Hematopoietic multipotent progenitor cell treated with erythropoietin and hydrocortisone succinate and interleukin-3 and kit ligand, for 8 days (in vitro differentiated cells): ENCODE measurements at places on chromosomes 3 and 15.

DNA sequence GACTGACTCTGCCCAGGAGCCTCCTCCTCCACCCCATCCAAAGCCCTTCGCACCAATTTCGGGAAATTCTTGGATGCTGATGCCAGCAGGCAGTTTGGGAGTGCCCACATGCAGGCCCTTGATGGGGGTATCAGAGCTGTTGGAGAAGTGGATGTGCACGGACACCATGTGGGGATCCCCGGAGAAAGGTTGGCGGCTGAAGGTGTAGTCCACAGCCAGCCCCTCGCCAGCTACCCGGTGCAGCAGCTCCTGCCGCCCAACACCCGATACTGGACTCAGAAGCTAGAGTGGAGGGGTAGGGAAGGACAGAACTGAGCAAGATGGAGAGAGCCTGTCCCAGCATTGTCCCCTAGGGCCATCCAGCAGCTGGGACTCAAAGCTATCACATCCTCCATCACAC, 15.5 kb upstream of the CPEB1 start:
- DNase-seq: no peak

DNA sequence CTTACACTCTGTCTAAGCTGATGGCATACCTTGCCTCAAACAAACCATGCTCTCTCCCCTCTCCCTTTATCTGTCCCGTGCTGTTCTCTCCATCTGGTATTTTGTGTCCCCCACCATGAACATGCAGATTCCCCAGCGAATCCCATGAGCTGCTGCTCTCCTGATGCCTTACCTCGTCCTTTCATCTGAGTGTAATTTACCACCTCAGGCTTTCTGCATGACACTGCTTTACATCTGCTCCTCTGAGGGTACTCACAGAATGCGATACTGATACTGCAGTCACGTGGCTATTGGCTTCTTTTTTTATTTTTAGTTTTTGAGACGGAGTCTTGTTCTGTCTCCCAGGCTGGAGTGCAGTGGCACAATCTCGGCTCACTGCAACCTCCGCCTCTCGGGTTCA, 341.7 kb downstream of the PTPRG start:
- no peak for DNase-seq

DNA sequence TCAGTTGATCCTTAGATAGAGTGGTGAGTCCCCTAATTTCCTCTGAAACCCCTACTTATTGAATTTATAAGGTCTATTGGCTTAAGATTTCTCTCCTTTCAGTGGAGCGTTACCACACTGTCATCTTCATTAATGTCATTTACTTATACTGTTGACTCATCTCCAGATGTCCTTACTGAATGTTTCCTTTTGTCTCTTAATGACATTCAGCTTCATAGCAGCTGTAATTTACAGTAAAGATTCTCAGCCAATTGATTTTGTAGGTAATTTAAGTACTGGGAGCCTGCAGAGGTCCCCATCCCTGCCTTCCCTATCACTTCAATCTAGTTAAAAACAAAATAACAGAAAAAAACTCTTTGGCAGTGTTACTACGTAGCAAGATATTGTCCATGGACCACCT, 18.8 kb downstream of the STX19 start:
- no peak for DNase-seq

DNA sequence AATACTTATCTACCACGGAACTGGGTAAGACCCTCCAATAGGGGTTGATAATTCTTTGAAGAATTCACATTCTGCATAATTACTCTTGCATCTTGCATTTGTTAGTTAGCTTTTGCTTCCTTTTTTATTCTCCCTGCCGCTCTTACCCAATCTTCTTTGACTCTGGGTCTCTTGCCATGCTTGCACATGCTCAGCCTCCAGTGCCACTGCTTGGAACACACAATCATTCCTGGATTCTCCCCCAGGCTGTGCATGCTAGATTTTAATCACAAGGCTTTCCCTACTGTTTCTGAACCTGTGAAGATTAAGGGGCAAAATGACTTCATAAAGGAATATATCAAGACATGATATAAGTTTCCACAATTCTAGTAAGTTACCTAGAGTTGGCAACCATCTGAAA, 133.1 kb downstream of the IL1RAP start:
- DNase-seq: no peak

- DNase-seq: no peak
Measured at GRCh38 chr3:99954914-99955644, 137.4 kb downstream of the CMSS1 start.

DNA sequence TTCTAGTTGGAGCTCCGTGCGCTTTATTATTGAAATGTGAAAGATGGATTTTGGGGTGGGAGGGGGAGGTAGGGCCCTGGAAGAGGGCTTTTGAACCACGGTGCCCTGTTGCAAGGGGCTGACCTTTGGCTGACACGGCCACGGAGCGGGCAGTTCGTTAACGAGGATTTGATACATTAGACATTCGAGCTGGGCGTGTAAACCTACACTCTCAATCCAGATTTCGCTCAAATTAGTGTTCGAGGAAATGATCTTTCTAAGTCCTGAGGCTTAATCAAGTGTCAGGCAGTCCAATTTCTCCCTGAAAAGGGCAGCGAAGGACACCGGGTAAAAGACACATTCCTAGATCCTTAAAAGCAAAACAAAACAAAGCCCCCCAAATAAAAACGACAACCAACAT, 13.0 kb downstream of the ZIC1 start:
- no peak for DNase-seq

DNA sequence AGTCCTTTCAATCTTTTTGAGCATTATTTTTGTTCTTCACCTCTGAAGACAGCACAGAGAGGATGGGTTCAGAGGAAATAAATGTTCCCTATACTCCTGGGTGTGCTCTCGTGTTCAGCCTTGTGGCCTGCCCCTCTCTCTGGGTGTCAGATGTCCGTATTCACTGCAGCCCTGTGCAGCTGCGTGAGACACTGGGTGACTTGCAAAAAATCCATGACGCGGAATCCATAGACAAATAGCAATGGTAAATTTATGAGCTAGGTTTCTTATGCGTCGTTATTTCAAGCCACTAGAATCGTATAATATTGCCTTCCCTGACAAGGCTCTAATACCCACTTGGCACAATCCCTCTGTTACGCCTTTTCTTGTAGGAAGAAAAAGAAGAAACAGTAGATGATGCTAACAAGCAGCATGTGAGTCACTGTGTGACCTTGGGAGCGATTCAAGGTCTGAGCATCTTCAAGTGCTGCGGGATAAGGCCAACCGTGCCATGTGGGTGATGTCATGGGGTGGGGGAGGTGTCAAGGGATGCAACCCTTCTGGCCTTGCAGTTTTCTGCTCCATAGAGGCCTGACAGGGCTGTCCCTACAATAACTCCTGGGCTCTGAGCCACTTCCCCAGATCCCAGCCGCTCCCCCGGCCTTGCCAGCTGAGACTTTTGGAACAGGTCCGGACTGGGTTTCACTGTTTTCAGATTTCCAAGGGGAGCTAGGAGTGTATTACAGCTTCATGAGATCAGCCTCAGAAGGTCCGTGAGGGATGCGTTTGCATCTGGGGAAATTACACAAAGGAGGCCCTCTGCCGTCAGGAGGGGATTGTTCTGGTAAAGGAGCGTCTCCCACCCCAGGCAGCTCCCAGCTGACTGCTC, 47.6 kb upstream of the POMGNT2 start:
- no peak for DNase-seq

GRCh38 chr15:95269242-95270183, 1038.2 kb downstream of the MCTP2 start:
- DNase-seq: no peak

DNA sequence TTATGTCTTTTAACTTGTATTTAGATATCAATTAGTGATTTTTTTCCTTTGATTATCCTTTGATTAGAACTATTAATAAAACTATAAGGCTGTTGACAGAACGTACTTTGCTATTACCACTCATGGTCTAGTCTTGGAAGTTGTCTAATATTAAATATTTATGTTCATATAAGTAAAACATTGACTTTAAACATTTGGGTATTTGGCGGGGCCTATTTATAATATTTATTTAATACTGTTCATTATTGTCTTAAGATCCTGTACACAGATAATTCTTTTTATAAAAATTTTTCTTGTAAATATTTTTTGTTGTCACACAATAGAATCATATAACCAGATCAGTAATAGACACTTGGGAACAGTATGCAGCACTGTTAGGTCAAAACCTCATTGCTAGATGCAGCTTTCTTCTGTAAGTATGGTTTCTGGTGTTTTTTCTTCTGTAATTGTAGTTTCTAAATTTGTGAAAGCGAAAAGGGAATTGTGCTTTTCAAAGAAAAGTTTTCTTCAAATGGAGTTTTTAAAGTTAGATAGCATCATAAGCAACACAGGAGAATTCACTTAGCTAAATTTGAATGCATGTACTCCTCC, 93.4 kb downstream of the FNDC3B start:
- DNase-seq: no peak

- DNase-seq: no peak
Measured at GRCh38 chr3:126917232-126917804, 65.6 kb upstream of the PLXNA1 start.

- no peak for DNase-seq
Measured at GRCh38 chr15:90119367-90119766, 17.1 kb upstream of the IDH2 start.

GRCh38 chr3:61892891-61893290, 331.5 kb downstream of the PTPRG start:
- DNase-seq: no peak

DNA sequence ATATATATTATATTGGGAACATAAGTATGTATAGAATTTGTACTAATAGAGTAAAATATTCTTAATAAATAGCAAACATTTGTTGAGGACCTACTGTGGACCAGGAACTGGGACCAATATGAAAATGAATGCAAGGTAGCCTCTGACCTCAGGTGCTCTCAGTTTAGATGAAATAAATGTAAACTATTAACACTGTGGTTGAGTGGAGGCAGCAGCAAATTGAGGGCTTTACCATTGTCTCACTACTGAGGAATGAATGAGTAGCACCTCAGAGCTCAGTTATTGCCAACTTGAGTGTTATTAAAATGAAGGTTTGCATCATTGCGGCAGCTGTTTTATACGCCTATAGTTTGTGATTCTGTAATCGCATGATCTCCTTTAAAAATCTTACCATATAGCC, 90.9 kb upstream of the CGNL1 start:
- DNase-seq: no peak

DNA sequence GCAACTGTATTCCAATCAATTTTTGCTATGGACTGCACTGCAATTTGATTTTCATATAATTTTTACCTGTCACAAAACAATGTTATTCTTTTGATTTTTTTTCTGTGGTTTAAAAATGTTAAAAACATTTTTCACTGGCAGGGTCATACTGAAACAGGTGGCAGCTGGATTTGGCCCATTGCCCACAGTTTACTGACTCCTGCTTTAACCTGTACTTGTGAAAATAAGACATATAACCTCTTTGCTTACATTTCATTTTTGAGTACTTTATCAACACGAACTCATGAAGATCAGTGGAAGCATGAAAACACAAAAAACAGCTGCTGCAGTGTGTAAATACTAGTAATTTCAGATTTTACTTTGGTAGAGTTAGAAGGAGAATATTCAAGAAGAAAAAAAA, 313.1 kb downstream of the WDR72 start:
- no peak for DNase-seq

- DNase-seq: no peak
Measured at GRCh38 chr3:135267487-135267886, 472.4 kb downstream of the EPHB1 start.

DNA sequence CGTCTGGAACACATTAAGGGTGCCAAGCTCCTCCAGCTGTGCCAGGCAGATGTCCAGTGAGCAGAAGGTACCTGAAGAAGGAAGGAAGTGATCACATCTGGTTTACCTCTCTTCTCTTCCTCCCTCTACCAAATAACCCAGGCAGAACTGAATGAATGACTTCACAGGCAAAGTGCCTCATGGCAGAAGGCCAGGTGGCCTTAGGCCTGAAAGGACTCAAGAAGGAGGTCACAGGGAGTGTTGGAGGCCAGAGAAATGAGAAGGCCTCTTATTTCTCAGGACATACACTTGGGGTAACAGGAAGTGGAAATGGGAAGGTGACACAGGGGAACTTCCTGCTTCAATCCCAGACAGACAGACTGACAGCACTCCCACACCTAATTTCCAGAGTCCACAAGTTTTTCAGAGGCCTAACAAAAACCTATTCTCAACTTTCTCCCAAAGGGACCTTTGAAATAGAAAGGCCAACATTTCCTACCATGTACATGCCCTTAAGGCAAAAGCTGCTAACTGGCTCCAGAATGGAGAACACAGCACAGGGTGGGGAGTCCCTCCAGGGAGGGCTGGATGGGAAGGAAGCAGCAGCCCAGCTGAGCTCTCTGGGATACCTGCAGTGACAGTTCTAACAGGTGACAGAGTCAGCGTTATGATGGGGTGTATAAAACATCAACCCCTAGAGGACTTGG, 17.6 kb upstream of the SIN3A start:
- DNase-seq: no peak
